ENCODE measurements at places on chromosomes 2 and 18. TPM values are rescaled to one million over a fixed set of nuclear protein-coding genes. Genes with fewer than 3 reads are reported as not detected.

Gene ARHGEF4
- total RNA-seq: 6.5 TPM

Gene XRCC5
- total RNA-seq: 386 TPM

GRCh38 chr2:101111917-101112771, 39.0 kb downstream of the TBC1D8 start:
- DNase-seq: no peak

- no peak for DNase-seq
These were observed 101.2 kb upstream of the SMAD2 start for GRCh38 chr18:48031641-48032040.

Gene GPR45
- not detected for total RNA-seq

DNA sequence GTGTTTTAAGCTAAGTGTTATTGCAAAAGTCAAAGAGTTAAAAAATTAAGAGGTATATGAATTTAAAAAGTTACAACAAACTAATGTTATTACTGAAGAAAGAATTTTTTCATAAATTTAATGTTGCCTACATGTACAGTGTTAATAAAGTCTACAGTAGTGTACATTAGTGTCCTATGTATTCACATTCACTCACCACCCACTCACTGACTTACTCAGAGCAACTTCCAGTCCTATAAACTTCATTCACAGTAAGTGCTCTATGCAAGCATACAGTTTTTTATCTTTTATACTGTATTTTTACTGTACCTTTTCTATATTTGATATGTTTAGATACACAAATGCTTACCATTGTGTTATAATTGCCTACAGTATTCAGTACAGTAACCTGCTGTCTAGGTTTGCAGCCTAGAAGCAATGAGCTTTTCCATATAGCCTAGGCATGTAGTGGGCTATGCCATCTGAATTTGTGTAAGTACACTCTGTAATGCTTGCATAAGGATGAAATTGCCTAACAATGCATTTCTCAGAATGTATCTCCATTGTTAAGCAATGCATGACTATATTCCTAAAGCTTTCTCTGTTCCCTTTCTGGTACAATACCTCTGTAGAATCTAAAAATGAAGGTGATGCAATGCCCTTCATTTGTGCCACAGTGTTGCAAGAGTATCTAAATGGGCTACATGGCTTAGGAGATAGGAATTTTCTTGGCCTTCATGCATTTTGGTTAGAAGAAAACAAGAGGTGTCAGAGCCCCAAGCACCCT, 370.8 kb upstream of the NT5C1B start:
- DNase-seq: no peak

DNA sequence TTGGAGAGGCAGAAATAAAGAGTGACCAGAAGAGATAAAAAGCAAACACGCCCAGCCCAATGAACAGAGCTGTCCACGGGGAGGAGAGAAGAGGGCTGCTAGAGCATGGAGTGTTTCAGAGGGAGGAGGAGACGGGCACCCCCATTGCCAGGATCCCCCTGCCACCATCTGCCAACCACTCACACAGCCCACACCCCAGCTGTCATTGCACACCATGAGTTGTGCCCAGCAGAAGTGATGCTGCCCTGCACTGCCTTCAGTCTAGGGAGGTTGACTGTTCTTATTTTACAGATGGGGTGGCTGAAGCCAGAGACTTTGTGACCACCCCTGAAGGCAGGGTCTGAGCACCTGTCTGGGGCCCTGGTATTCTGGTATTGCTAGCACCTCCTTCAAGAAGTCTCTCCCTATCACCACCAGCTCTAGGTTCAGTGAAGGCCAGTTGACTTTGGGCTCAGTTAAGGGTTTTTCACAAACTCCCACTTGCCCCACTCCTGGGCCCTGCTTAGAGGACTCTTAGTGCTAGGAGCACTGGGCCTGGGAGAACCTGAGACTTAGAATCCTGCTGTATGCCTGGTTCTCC, 2.4 kb downstream of the FABP1 start:
- no peak for DNase-seq

- no peak for DNase-seq
These were observed 113.3 kb upstream of the ALKAL2 start for GRCh38 chr2:401019-401679.

- no peak for DNase-seq
These were observed 39.1 kb upstream of the PGAP1 start for GRCh38 chr2:196965651-196966050.

Gene KIF1A
- 132 TPM for total RNA-seq

DNA sequence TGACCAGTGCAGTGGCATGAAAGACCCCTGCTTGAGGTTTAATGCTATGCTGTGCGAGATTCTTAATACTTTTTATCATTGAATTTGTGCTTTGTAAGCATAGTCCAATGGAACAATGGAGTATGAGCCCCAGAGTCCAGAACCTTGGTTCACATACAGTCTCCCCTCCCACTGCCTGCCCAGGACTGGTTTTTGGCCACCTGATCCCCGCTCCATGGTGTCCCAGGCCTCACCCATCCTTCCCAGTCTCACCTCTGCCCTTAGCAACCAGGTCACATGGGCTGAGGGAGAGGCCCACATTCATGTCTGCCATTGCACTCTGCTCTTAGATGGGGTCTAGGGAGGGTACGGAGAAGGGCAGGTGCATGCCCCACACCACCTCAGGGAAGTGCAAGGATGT, 6.3 kb downstream of the PDE11A start:
- DNase-seq: no peak

Gene RAX
- not detected for total RNA-seq

- DNase-seq: no peak
These were observed 32.3 kb downstream of the STEAP3 start for GRCh38 chr2:119255760-119256581.

- DNase-seq: no peak
These were observed 250.7 kb upstream of the SALL3 start for GRCh38 chr18:78728784-78729467.

Gene TRIM54
- not detected for total RNA-seq

Gene SCLY
- total RNA-seq: 49.2 TPM

GRCh38 chr2:46171411-46171953, 125.7 kb upstream of the EPAS1 start:
- no peak for DNase-seq

DNA sequence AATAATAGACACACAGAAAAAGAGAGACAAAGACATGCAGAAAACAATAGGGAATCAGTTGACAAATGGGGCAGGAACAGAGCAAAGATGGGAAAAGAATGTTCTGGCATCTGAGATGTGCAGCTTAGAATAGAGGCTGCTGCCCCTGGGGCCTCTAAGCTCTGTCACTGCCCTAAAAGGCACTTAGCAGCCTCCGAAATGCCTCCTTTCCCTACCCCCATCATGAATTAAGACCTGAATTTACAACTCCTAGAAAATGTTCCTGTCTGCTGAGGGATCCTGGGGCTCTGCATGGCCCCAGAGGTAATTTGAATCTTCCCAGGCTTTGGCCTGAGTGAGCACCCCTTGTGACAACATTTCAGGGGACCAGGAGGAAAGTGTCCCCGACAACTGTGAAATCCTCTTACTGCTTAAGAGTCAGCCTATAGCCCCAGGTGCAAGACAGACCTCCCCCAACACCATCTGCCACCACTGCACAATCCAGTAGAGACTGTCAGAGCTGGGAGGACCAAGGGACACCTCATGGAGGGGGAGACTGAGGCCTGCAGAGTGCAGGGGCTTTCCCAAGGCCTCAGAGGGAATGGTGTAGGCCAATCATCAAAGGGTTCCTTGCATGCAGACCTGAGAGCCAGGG, 24.8 kb downstream of the MRPL35 start:
- no peak for DNase-seq

Gene GKN1
- not detected for total RNA-seq

DNA sequence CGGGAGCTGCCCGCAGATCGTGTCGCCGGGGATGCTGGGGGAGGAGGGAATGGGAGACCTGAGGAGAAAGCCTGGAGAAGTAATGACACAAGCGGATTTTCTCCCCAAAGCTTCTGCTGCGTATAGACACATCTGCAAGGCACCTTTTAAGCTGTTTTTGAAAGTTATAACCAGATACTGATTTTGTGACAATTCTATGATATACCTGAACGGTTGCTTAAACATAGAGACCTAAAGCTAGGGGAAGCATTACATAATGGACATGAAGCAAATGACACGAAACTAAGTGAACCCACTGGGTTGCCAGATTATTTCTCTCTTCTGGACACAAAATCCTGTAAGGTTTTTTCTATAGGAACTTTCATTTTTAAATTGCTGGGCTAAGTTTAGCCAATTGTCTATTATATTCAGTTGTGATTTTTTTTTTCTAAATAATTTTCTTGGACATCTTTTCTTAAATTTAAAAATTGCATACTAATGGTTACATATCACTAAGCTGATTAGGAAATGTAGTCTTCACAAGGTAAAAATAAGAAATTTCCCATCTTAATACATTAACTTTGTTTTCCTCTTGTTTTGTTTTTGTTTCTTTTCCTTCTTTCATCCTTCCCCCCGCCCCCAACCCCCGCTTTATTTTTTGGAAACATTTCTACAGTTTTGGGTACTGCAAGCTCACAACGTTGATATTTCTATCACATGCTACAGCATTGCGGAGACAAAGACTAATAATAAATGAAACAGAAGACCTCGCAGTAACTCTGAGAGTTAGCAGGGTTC, 1.3 kb downstream of the OSBPL6 start:
- DNase-seq: no peak

Gene SP110
- 5.8 TPM for total RNA-seq

- no peak for DNase-seq
These were observed 360.6 kb upstream of the TNP1 start for GRCh38 chr2:217220228-217221013.

GRCh38 chr18:35143622-35144596, 96.9 kb upstream of the ZNF397 start:
- DNase-seq: peak; percentile 17

DNA sequence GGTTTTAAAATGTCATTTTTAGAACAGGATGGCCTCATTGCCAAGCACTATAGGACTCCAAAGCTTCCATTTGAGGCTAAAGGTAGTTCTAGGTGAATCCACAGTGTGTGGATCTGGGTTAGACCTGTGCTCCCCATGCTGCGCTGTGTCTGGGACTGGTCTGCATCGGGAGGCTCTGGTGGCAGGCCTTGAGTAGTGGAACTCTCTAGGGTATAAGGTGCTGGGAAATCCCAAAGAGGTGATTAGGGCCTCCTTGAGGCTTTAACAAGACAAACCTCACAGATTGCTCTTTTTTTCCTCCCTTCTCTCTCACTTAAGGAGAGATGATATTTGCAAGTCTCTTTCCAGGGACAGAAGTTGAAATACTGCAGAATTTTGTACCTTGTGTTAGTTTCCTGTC, 9.3 kb downstream of the SEC11C start:
- DNase-seq: no peak

Gene SCG2
- 163 TPM for total RNA-seq

GRCh38 chr2:229443546-229444268, 172.6 kb upstream of the PID1 start:
- no peak for DNase-seq

DNA sequence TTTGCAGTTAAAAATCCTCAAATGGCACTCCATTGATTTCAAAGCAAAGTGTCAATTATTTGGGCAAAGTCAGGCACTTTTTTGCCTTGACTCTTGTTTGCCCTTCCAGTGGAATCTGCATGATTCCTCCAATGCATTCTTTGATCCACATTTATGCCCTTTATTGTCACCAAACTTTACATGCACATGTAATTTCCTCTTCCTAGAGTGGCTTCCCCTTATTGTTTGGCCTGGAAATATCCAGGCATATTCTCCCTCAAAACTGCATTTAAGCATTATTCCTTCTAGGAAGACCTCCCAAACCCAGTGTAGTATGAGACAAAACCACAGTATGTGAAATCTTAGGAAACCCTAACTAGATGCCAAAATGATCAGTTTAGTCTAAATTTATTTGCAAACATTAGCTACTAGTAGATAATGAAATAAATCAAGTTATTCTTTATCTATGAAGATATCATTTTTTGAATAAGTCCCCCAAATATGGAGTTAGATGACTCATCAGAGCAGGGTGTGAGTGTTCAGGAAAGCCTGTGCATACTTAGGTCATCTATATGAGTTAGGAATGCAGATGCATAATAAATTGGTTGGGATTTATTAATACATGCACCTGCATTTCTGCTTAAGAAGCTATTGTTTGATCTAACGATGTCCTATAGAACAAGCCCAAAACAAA, 433.3 kb upstream of the TCF4 start:
- DNase-seq: no peak

GRCh38 chr2:16899958-16900357, 234.3 kb upstream of the CYRIA start:
- DNase-seq: no peak

- no peak for DNase-seq
These were observed 73.2 kb downstream of the TGFA start for GRCh38 chr2:70480468-70480867.

Gene EGR4
- 0.12 TPM for total RNA-seq

DNA sequence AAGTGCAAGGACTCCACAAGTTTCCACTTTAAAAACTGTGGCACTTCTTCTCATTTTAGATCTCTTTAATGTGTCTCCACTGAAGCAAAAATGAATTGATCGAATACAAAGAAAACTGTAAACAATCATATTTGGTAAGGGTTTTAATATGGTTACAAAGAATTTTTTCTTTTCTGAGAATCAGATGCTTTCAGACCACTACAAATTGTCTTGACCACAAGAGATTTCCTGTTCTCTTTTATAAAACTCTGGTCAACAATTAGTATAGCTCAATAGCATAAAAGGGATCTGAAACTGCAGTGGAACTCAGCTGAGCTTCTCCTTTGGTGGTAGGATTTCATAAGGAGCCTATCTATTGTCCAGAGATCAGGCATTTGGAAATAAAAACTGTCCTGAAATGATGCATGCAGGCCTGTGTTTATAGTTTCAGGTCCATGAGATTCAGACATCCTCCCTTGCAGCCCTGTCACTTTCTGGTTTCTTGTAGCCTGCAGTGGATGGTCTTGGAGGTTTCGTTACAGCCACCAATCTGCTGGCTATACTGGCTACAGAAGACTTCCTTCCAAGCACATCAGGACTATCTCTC, 120.0 kb downstream of the DOCK10 start:
- DNase-seq: no peak

Gene CDK15
- not detected for total RNA-seq

- DNase-seq: no peak
These were observed 49.2 kb upstream of the SMAD2 start for GRCh38 chr18:47979611-47980200.

GRCh38 chr2:71532327-71532726, 79.0 kb downstream of the DYSF start:
- no peak for DNase-seq

DNA sequence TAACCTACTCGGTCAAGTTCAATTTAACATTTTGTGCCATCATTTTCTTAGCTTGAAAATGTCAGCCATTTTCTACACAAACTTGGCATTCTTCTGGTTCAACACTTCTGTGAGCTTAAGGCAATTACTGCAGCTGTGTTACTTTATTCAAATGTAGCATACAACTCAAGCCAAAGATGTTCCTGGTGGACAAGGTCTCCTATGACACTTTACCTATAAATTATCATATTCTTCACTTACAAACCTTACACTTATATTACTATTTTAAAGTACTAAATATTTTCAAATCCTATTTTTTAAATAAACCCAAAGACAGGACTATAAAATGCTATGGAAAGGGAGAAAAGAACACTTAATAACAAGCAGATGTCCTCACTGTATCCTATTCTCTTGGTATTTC, 1045.3 kb downstream of the TSN start:
- DNase-seq: no peak

Data from progenitor cell of endocrine pancreas (in vitro differentiated cells).